D341Med (cell line): ENCODE measurements at places on chromosomes 6 and 20.

DNA sequence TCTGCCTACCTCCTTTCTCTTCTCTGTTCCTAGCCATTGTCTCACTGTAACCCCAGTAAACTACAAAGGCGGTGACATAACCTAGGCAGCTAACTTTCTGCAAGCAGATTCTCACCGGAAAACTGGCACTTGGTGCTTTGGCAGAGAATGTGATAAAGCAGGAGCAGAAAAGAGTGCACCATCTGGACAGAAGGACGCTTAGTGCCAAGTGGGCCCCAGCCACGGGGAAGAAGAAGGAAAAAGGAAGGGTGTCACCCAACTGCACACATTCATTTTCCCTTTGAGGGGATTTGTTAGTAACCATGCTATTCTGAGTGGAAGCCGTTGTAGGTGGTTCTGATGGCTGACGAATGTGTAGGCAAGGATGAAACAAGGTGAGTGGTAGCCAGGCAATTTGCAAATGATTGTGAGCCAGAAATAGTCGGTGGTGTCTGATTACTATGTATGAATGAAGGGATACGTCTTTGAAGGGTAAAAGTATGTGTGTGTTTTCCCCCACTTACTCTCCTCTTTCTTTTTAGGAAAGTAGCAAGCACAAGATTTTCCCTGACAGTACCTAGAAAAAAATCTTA is 148.3 kb upstream of the STXBP5 start:
- DNase-seq: no peak

- DNase-seq: no peak
Measured at GRCh38 chr6:16706911-16707783, 54.1 kb downstream of the ATXN1 start.

GRCh38 chr6:72589096-72589495 is 32.8 kb upstream of the KCNQ5 start:
- no peak for DNase-seq

- DNase-seq: no peak
Measured at GRCh38 chr6:28240471-28240870, 11.6 kb downstream of the ZKSCAN4 start.

- peak; percentile 48 for DNase-seq
Measured at GRCh38 chr6:96913621-96914020, 10.9 kb upstream of the KLHL32 start.

DNA sequence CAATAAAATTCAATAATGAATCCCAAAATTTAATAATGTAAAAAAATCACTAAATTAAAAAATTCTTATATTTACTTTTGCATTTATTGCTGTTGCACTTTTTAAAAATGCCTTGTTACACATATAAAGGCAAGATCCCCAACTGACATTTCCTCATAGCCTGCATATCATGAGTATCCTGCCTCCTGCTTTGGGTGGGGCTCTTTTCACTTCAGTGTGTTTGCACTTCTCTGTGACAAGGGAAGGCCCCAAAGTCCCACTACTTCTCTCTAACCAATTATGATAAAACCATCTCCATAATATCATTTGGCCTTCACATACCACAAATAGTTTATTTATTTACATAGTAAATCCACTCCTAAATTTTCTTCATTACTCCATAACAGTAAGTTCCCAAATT is 446.1 kb upstream of the MARCKS start:
- no peak for DNase-seq

DNA sequence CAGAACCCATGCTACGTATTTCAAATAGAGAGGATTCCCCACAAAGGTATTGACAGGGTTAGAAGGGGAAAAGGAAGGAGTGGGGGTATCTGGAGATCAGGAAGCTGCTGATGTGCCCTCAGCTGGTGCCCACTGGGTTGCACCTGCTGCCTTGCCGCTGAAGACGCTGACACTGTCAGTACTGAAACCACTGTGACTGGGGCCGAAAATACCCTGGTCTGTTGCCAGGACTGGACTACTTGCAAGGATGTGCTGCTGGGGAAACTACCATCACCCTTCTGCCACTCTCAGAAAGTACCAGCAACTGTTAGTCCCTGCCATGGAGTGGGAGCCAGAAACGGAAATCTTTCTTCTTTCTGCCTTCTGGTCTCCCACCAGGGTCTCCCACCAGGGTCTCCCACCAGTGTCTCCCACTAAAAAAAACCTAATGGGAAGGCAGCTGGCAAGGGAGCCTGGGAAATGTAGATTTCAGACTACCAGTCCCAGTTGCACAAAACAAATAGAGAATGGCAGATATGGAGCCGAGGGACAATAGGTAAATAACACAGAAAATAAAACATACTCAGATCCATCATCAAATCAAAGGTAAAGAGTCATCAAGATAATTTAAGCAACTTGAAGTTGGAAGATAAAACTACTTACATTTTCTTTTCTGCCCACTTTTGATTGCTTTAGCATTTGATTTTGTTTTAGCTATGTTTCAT is 204.8 kb downstream of the TPBG start:
- DNase-seq: no peak

GRCh38 chr20:56504373-56505005 is 20.1 kb upstream of the FAM209A start:
- peak; percentile 64 for DNase-seq

- DNase-seq: no peak
Measured at GRCh38 chr6:38865521-38866174, 150.5 kb downstream of the DNAH8 start.

GRCh38 chr20:50335866-50336265 is 145.2 kb downstream of the CEBPB start:
- no peak for DNase-seq

DNA sequence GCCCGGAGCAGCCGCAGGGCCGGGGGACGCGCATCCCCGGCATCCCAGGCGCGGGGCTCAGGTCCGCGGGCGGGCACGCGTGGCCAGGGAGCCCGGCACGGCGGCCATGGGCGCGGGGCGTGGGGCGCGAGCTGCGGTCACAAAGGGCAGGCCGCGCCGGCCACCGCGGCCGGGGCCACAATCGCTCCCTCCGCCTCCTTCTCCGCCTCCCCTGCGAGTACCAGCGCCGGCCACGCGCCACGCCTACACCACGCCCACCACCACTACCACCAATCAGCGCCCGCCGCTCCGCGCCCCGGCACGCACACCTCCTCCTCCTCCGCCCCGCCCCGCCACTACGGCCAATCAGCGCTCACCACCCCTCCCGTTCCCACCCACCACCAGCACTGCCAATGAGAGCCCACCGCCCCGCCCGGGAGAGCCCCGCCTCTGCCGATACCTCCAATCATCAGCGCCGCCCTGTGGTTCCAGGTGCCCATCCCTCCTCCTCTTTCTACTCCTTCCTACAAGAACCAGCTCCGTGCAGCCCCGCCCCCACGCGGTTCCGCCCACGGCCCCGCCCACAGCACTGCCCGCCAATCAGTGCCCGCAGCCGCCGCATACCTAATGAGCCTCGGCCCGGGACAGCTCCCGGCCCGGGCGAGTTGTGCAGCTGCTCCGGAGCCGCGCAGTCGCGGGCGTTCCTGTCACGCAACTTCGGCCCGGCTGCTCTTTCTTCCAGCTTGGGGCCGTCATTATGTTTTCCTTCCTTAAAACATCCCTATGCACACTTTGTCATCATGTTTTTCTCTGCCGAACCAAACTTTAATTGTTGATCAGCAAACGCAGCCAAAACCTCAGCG is at the start of gene RPS6KA2:
TSS of gene RPS6KA2 (minus strand) at position 219 of the 842 bp plus-strand sequence. CDS start 232 bp downstream, outside the sequence.
- peak; percentile 93 for DNase-seq

DNA sequence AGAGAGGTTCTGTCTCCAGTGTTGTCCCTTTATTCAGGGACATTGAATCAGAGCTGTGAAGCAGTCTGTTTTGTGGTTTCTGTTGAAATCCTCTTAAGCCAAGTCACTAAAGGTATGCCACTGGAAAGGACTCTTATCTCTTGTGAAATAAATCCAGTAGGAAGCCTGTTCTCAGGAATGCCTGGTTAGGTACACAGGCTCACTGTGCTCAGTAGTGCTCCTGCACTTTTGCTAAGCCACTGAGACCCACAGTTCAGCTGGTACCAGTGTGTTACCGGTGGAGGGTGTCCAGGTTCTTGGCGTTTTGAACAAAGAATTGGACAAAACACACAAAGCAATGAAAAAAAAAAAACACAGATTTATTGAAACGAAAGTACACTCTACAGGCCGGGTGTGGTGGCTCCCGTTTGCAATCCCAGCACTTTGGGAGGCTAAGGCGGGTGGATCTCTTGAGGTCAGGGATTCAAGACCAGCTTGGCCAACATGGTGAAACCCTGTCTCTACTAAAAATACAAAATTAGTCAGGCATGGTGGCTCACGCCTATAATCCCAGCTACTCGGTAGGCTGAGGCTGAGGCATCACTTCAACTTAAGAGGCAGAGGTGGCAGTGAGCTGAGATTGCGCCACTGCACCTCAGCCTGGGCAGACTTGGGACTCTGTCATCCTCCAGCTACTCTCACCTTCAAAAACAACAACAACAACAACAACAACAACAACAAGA is 186.1 kb downstream of the JARID2 start:
- no peak for DNase-seq

DNA sequence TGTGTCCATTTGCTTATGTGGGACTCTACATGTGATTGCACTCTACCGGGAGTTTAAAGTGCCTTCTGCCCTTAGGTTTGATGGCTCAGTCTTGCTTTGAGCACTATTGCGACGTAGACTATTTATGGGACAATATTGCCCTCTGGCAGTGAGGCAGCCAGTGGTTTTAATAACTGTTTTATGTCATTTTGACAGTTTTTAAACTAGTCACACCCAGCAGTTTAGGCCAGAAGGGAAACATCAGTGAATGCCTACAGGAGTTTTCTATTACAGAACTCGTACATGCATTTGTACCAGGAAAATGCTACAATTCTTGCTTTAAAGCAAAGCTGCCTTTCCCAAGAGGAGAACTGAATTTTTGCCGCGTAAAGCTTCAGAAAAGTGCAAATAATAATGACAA is 813.7 kb downstream of the KIF16B start:
- DNase-seq: no peak

DNA sequence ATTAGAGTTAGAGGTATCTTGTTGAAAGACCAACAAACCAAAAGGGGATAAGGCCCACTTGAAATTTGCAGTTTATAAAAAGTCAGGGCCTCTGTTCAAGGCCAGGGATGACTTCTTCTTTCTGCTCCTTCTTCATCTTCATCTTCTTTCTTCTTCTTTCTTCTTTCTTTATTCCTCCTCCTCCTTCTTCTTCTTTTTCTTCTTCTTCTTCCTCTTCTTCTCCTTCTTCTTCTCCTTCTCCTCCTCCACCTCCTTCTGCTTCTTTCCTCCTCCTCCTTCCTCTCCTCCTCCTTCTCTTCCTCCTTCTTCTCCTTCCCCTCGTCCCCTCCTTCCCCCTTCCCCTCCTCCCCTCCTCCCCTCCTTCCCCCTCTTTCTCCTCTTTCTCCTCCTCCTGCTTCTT is 18.4 kb upstream of the ZNF292 start:
- no peak for DNase-seq

DNA sequence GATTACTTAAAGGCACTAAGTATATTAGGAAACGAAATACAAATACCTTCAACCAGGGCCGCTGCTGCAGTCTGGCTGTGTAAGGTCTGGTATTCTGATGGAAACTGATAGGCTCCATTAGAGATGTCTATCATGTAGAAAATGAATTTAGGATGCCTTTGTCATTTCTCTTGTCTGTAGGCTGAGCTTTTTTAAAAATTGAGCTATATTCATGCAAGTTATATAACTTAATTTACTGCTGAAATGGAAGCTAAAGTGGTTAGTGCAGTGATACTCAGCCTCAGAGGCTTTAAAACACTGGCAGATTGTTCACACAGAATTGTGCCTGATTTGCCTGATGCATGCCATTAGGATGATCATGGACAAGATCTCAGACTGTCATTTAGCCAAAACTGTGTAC is 286.2 kb upstream of the QKI start:
- no peak for DNase-seq

- DNase-seq: no peak
Measured at GRCh38 chr20:40724566-40724965, 35.5 kb upstream of the MAFB start.

DNA sequence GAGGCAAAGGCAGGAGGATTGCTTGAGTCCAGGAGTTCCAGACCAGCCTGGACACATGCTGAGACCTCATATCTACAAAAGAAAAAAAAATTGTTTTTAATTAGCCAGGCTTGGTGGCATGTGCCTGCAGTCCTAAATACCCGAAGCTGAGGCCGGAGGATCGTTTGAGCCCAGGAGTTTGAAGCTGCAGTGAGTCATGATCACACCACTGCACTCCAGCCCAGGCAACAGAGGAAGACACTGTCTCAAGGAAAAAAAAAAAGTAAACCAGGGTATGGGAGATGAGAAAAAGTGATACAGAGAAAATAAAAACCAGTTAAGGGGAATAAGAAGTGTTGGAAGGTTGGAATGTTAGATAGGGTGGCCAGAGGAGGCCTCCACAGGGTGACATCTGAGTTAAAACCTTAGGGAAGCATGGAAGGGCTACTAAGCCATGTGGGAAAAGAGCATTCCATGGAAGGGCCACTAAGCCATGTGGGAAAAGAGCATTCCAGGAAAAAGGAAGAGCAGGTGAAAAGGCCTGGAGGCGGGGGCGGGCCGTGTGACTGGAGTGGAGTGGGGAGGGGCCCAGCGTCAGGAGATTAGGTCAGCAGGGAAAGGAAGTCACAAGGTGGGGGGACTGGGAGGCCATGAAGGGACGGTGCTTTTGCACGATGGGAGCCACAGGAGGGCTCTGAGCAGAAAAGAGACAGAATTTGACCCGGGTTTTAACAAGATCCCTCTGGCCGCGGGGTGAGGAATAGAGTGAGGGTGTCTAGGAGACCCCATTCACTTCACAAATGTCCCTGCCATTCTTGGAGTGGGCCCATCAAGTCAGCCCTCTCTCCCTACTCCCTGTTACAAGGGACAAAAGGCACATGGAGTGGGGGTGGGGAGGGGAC is 18.3 kb downstream of the CPNE5 start:
- DNase-seq: no peak

GRCh38 chr6:46352541-46353268 is 138.5 kb downstream of the RCAN2 start:
- no peak for DNase-seq

DNA sequence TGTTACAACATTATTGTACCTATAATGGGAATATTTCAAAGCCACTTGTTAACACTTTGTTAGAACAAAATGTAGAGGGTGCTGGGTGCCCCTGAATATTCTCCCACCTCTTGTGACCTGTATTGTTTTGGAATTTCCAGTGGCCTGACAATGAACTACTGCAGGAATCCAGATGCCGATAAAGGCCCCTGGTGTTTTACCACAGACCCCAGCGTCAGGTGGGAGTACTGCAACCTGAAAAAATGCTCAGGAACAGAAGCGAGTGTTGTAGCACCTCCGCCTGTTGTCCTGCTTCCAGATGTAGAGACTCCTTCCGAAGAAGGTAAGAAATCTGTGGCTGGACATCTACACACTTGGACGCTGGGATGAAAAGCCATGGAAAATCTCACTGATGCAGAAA is 28.9 kb downstream of the PLG start:
- DNase-seq: no peak

DNA sequence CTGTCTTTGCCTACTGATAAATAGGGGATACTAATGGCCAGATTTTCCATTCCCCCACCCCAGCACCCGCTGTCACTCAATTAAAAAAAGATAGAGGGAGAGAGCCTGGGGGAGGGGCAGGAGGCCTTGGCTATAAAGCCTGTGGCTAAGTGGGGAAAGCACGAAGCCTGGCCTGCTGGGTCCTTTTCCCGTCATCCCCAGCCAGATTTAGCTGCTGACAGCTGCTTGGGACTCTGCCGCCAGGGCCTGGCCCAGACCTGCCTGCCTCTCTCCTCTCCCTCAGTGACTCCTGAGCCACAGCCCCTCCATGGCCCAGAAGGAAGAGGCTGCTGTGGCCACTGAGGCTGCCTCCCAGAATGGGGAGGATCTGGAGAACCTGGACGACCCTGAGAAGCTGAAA is at the start of gene APOBEC2:
TSS of gene APOBEC2 (plus strand) at position 162 of the 400 bp plus-strand sequence. CDS start at position 308, 146 bp downstream.
- DNase-seq: no peak
